ENCODE measurements at places on chromosomes 4 and X.

DNA sequence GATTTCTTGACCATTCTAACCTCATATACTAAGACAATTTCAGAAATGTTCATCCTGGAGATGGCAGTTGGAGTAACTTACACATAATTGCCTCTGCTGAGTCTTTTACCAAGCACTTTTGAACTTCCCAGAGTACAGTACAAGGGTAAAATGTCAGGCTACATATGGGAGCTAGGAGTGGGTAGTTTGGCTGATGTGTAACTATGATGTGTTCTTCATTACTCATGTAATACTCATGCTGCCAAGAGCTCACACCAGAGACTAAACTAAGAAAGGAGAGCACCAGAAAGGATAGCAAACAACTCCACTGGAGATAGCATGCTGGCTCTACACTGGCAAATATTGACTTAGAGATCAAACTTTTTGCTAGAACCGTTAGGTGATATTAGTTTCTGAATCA, 194.0 kb downstream of the PDGFRA start:
- DNase-seq, result no peak

GRCh38 chrX:76550016-76550415, 122.5 kb downstream of the MAGEE1 start:
- no peak for DNase-seq

- DNase-seq, result no peak
Observed at GRCh38 chr4:87066403-87067123, 131.8 kb downstream of the AFF1 start.

DNA sequence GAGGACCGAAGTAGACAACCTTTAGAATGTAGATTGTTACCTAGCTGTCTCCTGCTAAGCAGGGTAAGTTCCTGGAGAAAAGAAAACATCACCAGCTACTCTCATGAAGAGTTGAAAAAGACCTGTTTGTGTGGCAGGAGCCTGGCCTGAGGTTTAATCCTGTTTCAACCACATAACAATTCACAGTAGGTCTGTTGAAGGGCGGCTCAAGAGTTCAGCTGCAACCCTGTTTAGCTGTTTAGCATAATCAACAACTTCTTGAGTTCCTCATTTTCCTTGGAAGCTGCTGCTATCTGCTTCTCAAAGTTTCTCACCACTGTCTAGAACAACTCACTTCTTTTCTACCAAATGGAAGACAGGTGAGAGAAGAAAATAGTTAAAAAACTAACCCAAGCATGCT, 170.4 kb upstream of the TET2 start:
- DNase-seq, result no peak

DNA sequence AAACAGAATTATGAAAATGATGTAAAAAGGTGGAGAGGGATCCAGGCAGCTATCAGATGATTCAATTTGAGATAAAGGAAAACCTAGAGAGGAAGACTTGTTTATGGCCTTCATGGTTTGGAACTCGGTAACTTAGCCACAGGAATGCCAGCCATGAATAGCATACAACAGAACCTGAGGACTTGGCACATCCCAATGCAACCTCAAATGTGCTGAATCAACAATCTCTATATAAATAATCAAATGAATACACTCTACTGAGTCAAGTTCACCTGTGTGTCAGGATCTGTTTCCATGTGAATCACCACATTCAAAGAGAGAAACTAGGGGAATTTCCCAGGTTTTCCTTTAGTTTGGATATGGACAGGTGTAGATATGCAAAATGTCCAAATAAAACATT, 86.9 kb downstream of the MBNL3 start:
- DNase-seq, result no peak

DNA sequence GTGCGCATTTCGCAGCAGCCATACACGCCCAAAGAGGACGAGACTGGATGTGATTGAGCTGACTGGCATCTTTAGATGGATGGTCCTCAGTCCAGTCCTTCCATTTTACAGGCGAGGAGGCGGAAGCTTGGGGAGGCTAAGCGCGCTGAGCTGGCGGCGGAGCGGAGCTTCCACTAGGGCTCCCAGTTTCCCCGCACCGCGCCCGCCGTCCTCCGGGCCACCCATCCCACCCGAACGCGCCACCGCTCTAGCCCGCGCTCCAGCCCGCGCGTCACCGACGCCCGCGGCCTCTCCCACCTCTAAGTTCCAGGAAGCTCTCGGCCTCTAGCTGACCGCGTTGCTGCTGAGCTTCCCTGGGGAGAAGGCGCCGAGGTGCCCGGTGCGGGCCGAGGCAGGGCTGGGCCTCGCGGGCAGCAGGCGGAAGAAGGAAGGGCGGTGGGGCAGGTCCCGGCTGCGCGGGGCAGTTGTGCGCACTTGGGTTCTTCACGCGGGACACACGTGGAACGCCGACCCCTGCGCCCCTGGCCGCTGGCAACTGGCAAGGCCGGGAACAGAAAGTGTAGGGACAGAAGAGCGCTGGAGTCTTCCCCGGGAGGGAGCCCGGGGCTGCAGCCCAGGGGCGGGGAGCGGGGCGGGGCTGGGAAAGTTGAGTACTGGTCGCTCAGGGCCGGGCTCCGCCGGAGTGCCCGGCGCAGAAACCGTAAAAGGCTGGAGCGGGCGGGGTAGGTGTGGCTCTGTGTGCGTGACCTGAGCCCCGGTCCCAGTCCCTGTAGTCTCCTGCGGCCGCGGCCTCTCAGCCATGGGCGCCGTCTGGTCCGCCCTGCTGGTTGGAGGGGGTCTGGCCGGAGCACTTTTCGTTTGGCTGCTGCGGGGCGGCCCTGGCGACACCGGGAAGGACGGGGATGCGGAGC, at the start of gene STBD1:
Gene STBD1 (plus strand): TSS at position 763 of the 911 bp plus-strand sequence. CDS start 37 bp downstream, at position 800.
- DNase-seq, result peak; percentile 40

- DNase-seq, result no peak
Observed at GRCh38 chrX:120522820-120523219, 37.9 kb downstream of the CUL4B start.

DNA sequence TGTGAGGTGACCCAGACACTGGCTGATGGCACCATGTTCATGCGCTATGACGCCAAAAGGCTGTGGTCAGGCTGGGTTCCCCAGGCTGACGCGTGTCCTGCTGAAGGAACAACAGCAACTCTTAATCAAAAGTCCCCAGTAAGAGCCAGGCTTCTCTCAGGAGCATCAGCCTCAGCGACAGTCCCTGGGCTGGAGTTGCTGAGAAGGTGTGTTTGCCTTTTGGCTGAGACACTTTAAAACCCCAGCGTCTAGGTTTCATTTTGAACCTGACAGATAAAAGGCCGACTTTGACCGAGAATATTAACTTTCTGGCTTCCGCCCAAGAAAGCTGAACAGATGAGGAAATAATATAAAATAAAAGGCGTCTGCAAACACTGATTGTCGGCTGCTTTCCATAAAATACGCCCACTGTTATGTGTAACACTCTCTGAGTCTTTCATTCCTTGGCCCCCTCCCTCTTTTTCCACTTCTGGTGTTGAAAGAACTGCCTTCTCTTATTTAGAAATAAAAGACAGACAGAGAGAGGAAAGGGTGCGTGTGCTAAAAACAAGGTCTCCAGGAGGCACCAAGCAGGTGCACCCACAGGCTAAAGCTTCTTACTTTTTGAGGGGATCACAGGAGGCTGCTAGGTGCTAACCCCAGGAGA, 373.6 kb downstream of the MID1IP1 start:
- DNase-seq, result no peak

DNA sequence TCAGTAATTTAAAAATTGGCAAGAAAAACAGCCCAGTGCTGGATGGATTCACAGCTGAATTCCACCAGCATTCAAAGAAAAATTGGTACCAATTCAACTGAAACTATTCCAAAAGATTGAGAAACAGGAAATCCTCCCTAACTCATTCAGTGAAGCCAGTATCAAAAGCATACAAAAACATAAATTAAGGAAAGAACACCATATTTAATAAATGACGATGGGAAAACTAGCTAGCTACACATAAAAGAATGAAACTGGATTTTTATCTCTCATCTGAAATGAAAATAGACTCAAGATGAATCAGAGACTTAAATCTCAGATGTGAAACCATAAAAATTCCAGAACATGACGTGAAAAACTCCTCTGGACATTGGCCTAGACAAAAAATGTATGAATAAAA, 516.8 kb upstream of the SPANXN1 start:
- DNase-seq, result no peak

All from GOT3 (cell line).